Suprapubic skin (tissue), 4 donors: ENCODE measurements at places on chromosomes 11 and 22.

DNA sequence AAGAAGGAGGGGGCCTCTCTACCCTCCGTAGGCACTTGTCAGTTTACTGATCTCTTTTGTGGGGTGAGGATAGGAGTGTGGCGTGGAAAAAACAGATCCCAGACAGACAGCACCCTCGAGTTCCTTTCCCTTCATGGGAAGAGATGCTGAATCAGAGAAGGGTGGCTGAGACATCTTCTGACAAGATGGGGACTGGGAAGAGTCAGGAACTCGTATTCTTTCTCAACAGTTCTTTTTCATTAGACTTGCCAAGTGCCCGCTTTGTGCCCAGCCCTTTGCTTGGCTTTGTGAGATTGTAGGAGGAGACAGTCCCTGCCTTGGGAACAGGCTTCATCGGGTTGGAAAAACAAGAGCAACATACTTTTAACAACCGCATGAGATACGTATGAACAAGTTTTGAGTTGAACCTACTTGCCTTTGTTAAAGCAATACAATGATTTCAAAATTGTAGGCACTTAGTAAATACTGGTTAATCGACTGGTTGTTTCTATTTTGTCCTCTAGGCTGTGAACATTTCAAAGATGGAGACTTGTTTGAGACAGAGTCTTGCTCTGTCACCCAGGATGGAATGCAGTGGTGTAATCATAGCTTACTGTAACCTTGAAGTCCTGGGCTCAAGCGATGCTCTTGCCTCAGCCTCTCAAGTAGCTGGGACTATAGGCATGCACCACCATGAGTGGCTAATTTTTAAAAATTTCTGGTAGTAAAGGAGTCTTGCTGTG, 1.1 kb downstream of the RRM1 start:
- no peak for DNase-seq

GRCh38 chr11:45333001-45333971, 47.1 kb upstream of the SYT13 start:
- DNase-seq, result no peak

GRCh38 chr11:90241414-90241813, 18.6 kb upstream of the CHORDC1 start:
- no peak for DNase-seq

DNA sequence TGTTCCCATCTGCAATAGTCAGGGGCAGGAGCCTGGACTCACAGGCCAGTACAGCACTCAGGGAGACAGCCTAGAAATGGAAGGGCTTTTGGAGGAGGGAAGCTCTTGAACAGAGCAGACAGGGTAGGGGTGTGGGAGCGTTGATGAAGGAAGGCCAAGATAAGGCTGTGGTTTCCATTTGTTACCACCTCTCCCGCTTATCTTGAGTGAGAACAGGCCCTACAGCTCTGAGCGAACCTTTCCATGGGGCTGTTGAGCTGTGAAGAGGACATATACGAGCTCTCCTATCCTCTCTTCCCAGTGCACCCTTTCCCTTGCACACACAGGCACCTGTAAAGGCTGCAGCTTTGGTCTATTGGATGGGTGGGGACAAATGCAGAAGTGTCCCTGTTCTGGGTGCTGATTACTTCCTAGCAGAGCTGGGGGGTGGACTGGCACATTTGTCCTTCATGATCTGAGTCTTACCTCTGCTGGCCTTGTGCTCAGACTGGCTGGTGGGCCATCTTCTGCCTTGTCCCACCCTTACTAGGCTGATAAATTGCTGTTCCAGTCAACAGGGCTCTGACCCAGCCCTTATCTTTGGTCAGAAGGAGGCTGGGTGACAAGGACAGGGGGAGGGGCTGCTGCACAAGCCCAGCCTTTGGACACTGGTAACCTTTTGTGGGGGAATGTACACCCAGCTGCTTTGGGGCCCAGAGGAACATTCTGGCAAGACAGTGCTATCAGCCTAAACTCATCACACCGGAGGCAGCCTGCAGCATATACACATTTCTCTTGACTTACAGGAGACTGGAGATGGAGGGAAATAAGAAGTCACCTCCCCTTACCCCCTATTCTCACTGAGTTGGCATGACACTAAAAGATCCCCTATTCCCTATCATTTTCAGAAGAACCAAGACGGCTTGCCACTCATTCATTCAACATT, 80.1 kb upstream of the NNMT start:
- DNase-seq, result no peak

- DNase-seq, result peak; percentile 88
Measured at GRCh38 chr11:72752088-72752914, at the start of gene ARAP1. TSS of gene ARAP1 (minus strand) at chr11:72752408. CDS start at chr11:72727128, 25,280 bp downstream.

GRCh38 chr22:39089928-39090327, 7.1 kb upstream of the APOBEC3H start:
- no peak for DNase-seq

DNA sequence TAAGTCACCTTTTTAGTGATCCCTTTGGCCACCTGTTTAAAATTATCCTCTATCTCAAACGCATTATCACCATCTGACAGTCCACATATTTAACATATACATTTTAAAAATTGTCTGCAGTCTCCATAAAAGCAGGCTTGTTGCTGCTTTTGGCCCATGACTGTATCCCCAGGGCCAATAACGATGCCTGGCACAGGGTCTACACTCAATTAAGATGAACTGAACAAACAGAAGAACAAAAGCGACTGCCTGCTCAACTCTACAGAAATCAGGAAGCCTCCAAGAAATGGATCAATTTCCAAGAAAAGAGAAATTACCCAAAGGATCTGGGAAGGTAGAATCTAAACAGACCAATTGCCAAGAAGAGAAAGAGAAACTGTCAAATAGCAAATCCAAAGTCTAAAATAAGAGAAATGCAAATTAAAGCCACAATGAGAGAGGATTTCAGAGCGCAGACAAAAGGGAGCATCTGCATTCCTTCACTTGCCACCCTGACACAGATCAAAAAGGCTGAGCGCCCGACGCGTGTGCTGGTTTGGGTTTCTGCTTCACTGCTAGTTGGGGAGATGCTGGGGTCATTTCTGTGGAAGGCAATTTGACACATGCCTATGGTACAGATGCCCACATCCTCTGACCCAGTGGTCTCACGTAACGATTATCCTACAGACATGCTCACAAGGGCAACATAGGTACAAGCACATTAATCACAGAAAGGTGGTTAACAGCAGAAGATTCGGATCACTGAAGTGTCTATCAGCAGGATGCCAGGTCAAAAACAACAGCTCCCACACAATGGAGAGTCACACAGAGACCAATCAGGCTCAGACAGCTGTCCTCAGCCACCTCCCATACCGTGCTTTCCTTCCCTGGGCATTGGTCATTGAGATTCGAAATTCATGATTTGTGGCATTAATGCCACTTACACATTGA, 55.9 kb downstream of the SHISAL1 start:
- peak; percentile 16 for DNase-seq

DNA sequence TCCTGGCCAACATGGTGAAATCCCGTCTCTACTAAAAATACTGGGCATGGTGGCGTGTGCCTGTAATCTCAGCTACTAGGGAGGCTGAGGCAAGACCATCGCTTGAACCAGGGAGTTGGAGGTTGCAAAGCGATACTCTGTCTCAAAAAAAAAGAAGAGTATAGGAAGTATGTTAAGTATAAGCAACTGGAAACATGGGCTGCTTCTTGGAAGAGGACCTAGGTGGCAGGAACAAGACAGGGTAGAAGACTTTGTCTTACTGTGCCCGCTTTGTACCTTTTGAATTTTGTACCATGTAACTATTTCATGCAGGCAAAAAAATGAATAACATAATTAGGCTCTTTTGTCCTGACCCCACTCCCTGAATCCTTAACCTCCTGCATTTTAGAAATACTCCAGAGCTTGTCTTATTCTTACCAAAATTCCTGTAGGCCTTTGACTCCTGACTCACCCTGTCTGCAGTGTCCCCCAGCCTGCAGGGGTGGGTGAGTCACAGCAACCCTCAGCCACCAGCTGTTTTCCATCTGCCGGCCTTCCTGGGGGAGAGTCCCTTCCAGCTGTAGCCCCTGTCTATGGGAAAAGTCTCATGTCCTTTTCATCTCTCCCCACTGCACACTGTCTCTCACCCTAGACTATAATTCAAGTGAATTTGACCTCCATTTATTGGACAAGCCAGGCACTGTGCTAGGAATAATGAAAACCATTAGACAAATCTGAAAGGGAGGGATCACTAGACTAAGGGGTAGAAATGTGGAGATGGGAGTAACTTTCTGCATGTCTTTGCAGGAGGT, 41.8 kb downstream of the TXN2 start:
- DNase-seq, result no peak

DNA sequence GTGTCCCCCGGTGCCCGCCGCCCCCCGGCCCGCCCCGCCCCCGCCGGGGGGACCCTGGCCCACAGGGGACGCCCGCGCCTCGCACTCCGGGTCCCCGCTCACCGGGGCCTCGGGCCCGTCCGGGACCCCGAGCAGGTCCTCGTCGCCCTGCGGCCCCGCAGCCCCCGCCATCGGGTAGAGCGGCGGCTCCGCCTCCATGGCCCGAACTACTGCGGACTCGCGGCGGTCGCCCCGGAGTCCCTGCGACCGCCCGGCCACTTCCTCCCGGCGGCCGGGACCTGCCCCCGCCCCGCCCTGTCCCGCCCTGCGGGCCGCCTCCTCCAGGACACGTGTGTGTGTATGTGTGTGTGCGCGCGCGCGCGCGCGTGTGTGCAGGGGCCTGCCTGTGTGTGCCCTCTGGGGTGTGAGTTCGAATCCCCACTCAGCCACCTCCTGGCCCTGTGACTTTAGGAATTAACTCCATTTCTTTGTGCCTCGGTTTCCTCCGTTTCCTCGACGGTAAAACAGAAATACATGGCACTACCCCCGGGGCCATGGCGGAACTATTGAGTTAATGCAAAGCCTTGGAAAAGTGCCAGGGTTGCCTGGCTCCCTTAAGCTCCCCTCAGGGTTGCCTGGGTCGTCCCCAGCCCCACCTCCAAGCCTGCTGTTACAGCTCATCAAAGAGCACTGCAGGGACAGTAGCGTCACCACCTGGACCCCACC, at the start of gene UNC93B1:
Gene UNC93B1 (minus strand): TSS at position 252 of the 705 bp plus-strand sequence. CDS start 54 bp downstream, at position 198.
- peak; percentile 92 for DNase-seq

DNA sequence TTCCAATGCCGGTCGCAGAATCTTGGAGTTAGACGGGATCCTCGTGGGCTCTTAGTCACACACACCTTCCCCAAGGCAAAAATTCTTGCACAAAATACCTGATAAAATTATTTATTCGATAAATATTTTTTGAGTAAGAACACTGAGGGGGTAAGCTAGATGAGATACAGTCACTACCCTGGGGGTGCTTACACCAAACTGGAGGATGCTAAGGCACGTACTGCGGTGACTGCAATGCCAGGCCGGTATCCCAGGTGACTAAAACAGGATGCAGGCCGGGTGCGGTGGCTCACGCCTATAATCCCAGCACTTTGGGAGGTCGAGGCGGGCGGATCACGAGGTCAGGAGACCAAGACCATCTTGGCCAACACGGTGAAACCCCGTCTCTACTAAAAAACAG, 1.7 kb upstream of the MRTFA start:
- DNase-seq, result no peak

- DNase-seq, result no peak
Measured at GRCh38 chr11:132925825-132926469, 606.4 kb downstream of the OPCML start.

DNA sequence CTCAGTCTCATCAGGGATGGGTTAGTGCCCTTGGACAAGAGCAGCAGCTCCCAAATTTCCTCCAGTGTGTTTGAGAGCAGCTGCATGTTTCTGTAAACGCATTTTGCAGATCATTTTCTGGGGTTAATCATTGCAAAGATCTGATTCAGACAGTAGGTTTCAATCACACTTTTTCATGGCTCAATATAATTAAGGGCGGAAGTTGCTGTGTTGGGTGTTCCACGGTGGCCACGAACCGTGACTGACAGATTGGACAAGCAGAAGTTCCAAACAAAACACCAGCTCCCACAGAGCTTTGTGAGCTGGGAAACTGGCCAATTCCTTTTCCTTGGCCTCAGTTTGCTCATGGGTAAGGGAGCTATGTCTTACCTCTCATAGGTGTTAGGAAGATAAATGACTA, 8.4 kb upstream of the RASSF10 start:
- no peak for DNase-seq

- DNase-seq, result no peak
Measured at GRCh38 chr11:85040166-85040565, 587.0 kb downstream of the DLG2 start.

DNA sequence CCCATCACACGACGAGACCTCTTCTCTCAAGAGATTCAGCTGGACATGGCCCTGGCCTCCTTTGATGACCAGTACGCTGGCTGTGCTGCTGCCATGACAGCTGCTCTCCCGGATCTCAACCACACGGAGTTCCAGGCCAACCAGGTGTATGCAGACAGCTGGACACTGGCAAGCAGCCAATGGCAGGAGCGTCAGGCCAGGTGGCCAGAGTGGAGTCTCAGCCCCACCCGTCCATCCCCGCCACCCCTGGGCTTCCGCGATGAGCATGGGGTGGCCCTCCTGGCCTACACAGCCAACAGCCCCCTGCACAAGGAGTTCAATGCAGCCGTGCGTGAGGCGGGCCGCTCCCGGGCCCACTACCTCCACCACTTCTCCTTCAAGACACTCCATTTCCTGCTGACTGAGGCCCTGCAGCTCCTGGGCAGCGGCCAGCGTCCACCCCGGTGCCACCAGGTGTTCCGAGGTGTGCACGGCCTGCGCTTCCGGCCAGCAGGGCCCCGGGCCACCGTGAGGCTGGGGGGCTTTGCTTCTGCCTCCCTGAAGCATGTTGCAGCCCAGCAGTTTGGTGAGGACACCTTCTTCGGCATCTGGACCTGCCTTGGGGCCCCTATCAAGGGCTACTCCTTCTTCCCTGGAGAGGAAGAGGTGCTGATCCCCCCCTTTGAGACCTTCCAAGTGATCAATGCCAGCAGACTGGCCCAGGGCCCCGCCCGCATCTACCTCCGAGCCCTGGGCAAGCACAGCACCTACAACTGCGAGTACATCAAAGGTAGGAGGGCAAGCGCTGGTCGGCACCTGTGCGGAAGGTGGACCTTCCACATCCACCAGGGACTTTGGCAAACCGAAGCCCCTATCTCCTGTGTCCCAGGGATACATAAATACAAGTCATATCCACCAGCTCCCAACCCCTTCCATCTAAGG, 11.3 kb downstream of the CHRNA10 start:
- DNase-seq, result peak; percentile 60

DNA sequence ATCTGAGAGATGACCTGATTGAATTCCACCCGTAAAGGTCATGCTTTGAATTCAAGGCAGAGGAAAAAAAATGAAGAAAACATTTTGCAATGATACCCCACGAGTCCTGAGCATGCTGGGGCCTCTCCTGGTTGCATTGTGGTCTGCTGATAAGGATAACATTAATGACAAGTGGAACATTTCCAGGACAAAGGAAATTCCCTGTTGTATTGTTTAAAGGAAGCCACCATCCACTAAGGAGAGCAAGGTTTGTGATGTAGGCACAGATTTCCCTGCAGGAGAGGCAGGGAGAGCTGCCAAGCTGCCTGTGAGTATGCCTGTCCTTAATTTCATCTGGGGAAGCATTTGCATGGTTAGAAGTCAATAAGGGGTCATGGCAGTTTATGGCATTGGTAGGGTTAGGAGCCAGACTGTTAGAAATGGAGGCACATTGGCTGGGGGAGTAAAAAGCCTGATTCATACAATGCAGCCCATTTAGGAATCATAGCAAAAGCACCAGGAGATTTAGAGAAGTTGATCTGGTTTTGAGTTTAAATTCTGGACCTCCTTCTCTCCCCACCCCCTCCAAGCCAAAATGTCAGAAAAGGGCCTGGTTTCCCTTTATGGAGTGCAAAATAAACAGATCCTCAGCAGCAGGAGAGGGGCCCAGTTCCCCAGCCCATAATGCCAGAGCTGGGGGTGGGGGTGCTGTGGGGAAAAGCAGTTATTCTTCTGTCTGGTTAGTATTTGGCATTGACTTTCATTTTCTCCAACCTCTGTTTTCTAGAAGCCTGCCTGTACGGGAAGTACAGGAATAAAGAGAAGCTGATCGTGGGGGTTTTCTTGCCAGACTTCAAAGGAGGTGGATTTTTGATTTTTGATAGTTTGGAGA, 22.1 kb downstream of the FLI1 start:
- no peak for DNase-seq
